ENCODE measurements at places on chromosomes 1 and 21.

- DNase-seq = no peak
These were observed 443.9 kb downstream of the KIF26B start for GRCh38 chr1:245598524-245599305.

- DNase-seq = no peak
These were observed 93.8 kb upstream of the GRIK3 start for GRCh38 chr1:37128091-37128490.

- no peak for DNase-seq
These were observed 34.2 kb downstream of the OR6Y1 start for GRCh38 chr1:158520021-158520420.

GRCh38 chr1:9234223-9235095, at the start of gene H6PD:
Gene H6PD, plus strand, starts transcription at chr1:9234774. Its CDS starts 10,161 bp downstream, at chr1:9244935.
- DNase-seq = peak; percentile 75

DNA sequence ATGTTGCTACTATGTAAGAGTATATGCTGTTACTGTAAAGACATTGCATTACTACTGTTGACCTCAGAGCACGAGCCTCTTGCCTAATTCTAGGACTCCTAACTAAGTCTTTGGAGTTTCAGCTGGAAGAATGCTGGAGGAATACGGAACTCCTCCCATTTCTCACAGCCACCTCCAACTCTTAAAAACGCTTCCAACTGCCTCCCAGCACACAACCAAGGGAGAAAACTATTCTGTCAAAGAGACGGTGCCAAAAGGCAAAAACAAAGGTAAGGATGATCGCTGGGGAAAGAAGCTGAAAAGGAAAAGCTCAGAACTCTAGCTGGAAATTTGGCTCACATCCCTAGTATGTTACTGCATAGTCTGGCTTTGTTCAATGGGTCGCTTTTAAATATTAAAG, at the start of gene FMO2:
Gene FMO2 (plus strand): TSS at position 210 of the 400 bp plus-strand sequence. CDS start 414 bp downstream, outside the sequence.
- DNase-seq = no peak

- DNase-seq = no peak
These were observed 39.5 kb downstream of the CRB1 start for GRCh38 chr1:197307551-197307950.

DNA sequence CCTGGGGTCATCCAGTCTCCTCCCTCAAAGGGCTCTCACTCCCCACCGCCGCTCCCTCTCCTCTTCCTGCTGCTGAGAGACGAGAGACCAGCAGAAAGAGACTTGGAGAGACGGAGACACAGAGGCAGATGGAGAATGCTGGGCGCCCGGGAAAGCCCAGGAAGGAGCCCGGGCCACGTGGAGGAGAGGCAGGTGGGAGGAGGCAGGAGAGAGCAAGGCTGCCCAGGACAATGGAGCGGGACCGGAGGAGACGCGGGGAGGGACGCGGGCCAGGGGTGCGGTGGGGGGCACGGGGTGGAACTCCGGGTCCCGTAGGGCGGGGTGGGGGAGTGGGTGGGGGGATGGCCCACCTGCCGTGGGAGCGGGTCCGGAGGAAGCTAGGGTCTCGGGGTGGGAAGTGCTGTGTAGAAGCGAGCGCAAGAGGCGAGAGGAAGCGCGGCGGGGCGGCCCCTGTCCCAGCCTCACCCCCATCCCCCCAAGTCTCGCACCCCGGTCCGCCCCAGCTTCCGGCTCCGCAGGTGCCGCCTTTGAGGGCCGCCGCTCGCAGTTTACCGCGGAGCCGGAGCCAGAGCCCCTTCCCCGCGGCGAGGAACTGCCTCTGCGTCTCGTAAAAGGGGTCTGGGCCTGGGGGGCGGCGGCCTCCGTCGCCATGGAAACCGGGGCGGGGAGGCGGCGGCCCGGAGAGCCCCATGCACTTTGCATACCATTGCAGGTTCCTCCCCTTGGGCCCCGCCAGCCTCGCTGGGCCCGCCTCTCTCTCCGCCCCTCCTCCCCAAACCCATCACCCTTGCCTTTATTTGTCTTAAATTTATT, 11.7 kb upstream of the EPHA2 start:
- peak; percentile 64 for DNase-seq

GRCh38 chr1:179061360-179062282, 20.2 kb upstream of the TOR3A start:
- no peak for DNase-seq

GRCh38 chr1:37893673-37894072, 34.3 kb upstream of the MTF1 start:
- no peak for DNase-seq

GRCh38 chr1:223852337-223852736, 6.6 kb upstream of the TP53BP2 start:
- DNase-seq = no peak

DNA sequence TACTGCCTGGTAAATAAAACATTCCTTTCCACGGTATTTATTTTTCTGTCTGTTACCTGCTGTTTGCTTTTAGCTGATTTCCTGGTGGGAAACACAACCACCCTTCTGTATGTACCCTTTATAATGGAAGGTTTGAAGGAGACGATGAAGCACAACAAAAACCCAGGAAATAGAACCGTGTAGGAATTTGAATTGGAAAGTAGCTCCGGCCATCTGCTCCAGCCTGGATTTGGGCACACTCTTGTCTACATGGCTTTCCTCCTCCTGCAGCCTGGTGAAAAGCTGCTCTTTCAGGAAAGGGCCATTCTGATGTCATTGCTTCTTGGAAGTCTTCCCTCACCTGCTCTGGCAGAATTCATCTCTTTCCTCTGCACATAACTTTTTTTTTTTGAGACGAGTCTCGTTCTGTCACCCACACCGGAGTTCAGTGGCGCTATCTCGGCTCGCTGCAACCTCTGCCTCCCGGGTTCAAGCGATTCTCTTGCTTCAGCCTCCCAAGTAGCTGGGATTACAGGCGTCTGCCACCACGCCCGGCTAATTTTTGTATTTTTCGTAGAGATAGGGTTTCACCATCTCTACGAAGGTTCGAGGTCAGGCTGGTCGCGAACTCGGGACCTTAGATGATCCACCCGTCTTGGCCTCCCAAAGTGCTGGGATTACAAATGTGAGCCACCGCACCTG, 2.7 kb downstream of the AK4 start:
- no peak for DNase-seq

GRCh38 chr1:184929711-184930202, 44.6 kb downstream of the NIBAN1 start:
- no peak for DNase-seq

GRCh38 chr1:179017383-179018326, 8.0 kb upstream of the FAM20B start:
- no peak for DNase-seq

DNA sequence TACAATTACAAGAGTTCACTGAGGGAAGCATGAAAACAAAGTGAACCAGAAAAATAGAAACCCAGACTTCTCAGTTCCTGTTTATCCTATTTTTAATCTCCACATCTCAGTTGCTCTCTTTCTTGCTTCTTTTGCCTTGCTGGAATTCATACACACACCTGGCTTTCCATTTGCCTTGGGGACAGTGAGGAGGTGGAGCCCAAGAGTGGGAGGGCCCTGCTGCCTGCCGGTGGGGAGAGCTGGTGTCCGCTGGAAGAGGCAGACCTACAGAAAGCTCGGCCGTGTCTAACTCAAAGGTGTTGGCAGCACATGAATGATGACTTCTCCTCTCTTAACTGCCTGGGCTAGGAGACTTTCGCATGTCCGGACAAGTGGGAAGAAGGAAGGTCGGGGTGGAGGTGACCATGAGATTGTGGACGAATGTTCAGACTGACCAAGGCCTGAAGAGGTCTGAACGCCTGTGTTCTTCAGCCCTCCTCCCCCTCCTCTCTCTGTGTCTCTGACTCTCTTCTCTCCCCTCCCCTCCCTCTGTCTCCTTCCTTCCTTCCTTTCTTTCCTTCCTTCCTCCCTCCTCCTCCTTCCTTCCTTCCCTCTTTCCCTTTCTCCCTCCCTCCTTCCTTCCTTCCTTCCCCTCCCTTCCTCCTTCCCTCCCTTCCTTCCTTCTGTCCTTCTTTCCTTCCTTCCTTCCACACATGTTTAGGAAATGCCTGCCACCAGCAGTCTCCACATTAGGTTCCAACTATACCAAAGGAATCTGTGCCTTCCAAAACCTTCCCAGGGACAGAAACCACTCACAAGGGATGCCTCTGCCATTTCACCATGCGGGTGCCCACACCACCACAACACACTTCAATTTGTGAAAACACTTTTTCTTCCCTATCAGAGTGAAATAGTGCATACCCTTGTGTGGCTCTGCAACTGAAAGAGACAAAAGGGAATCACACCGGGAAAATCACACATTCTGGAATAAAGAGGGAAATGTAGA, 157.3 kb upstream of the RUNX1 start:
- DNase-seq = no peak

- no peak for DNase-seq
These were observed 11.8 kb downstream of the PSEN2 start for GRCh38 chr1:226882187-226882586.

DNA sequence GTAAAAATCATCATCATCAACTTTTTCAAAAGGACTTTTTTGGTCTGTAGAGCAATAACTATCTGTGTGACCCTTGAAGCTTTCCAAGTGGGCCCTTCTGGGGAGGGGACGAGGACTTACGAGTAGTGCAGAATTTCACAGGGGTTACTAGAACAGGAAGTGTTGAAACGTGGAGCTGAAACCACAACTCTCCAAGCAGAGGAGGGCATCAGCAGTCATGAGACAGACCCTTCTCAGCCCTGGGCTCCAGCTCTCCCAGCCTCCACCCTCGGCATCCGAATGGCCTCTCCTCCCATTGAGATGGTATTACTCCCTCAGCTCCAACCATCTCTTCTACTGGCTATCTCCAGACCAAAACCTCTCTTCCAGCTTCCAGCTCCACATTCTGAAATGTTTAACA, 3.6 kb downstream of the FAM89A start:
- DNase-seq = no peak

DNA sequence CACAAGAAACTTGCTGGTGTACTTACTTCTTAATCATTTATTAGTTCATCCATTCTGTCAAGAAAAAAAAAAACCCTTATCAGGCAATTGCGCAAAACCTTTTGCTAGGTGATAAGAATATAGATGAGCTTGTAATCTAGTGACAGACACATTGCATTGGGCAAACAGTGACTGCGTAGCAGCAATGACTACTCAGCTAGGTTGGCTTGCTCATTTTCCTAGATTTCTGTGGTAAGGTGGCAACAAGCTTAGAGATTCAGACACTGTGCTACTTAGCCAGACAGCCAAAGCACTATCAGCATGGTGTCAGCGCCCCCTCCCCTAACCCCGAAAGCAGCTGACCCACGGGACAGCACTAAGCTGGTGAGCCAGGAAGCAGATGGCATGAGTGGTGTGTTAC, 203.1 kb downstream of the BARHL2 start:
- no peak for DNase-seq

DNA sequence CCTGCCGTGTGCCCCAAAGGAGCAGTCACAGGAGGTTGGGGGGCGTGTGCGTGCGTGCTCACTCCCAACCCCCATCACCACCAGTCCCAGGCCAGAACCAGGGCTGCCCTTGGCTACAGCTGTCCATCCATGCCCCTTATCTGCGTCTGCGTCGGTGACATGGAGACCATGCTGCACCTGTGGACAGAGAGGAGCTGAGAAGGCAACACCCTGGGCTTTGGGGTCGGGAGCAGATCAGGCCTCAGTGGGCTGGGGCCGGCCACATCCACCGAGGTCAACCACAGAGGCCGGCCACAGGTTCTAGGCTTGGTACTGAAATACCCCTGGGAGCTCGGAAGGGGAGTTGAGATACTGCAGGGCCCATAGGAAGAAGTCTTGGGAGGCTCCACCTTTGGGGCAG, 23.5 kb downstream of the COL6A1 start:
- DNase-seq = no peak

All from stimulated activated naive CD8-positive, alpha-beta T cell treated with anti-CD3 and anti-CD28 coated beads, Interleukin-15, amount 100 ng/mL, for 72 hours (primary cell).